Stimulated activated CD4-positive, alpha-beta T cell treated with anti-CD3 and anti-CD28 coated beads, Interleukin-4, amount 100 ng/mL, for 4 hours (primary cell): ENCODE measurements at places on chromosomes 7 and 10.

- DNase-seq: no peak
Observed at GRCh38 chr7:56062382-56062781, 1.7 kb upstream of the SUMF2 start.

DNA sequence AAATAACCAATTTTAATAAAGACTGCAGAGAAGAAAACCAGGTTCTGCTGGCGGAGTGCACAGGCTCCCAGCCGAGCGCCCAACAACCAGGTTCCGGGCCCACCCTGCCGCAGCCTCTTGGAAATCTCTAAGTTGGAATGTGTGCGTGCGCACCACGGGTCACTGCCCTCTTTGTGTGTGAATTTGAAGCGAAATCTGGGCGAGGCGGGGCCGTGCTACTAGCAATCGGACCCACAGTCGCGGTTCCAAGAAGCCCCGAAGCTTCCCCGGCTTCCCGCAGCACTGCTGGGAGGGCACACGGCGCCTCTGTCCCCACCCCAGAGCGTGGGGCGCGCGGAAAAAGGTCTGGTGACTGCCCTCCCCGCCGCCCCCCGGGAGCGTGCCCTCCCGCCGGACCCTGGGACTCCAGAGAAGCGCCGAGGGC is 666 bp upstream of the MAP3K8 start:
- peak; percentile 19 for DNase-seq

DNA sequence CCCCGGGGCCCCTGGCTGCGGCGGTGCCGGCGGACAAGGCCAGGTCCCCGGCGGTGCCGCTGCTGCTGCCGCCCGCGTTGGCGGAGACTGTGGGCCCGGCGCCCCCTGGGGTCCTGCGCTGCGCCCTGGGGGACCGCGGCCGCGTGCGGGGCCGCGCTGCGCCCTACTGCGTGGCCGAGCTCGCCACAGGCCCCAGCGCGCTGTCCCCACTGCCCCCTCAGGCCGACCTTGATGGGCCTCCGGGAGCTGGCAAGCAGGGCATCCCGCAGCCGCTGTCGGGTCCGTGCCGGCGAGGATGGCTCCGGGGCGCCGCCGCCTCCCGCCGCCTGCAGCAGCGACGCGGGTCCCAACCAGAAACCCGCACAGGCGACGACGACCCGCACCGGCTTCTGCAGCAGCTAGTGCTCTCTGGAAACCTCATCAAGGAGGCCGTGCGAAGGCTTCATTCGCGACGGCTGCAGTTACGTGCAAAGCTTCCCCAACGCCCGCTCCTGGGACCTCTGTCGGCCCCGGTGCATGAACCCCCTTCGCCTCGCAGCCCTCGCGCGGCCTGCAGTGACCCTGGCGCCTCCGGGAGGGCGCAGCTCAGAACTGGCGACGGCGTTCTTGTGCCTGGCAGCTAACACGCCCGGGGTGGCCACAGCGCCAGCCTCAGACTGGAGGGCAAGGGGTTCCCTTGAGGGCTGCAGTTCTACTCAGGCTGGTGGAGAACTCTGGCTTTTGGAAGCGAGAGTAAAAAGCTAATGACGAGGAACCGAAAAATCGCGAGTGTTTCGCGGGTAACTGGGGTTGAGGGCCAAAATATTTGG is 804 bp downstream of the FRAT1 start:
- peak; percentile 46 for DNase-seq

DNA sequence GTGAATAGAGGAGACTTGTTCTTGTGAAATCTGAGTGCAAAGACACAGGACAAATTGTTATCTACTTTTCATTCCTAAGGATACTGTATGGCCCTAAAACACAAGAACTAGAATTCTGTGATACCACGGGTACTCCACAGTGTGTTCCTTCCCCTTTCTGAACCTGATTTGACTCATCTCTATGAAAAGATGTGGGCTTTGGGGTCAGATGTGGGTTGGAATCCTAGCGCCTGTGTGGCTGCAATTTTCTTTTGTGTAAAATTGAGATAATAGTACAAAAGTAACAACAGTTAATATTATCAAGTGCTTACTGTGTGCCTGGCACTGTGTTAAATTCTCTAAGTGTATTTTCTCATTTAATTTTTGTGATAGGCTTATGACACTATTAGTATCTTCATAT is 8.1 kb downstream of the SRGN start:
- DNase-seq: no peak

DNA sequence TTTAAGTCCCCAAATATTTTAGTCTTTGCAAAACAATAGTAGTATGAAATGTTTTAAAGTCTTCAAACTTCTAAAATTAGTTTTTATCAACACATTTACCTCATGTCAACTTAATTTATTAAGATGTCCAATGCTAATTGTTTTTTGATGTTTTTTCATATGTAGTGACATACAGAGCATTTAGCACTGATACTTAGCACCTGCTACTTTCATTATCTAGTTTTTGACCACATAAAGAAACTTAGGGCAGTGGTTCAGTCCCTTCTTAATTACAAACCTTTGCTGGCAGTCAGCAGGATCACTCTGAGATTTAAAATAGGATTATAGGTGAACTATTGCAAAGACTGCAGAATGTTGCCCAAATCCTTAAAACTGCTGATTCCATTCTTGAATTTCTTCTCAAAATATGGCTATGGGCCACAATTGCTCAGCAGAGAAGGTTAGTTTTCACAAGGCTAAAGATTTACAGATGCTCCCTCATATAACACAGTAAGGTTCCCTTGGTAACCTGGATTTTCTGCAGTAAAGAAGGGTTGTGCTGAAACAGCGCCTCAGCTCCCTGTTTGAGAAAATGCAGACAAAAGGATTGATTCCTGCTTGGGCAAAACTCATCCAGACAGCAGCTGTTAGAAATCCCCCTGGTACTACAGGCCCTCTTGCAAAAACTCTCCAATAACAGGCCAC is 3.4 kb downstream of the GPR85 start:
- no peak for DNase-seq

DNA sequence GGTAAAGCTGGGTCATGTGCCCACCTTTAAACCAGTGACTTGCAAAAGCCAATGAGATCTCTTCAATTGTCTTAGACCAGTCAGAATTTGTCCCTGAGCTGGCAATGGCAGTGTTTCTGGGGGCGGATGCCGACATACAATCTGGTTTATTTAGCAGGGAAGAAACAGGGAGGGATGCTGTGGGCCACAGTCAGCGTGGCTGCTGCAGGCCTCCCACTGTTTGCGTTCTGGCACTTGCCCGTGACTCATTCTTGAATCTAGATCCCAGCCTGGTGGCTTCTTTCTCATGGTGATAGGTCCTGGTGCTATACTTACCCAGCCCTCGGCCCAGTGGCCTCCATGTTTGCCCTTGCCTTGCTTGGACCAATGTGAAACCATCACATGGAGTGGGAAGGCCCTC is 3.1 kb upstream of the CPA1 start:
- no peak for DNase-seq

- DNase-seq: no peak
Observed at GRCh38 chr7:27825891-27826290, 85.9 kb downstream of the TAX1BP1 start.
